Inflammatory macrophage treated with lipopolysaccharide for 1 hour (primary cell): ENCODE measurements at places on chromosomes 4 and X.

DNA sequence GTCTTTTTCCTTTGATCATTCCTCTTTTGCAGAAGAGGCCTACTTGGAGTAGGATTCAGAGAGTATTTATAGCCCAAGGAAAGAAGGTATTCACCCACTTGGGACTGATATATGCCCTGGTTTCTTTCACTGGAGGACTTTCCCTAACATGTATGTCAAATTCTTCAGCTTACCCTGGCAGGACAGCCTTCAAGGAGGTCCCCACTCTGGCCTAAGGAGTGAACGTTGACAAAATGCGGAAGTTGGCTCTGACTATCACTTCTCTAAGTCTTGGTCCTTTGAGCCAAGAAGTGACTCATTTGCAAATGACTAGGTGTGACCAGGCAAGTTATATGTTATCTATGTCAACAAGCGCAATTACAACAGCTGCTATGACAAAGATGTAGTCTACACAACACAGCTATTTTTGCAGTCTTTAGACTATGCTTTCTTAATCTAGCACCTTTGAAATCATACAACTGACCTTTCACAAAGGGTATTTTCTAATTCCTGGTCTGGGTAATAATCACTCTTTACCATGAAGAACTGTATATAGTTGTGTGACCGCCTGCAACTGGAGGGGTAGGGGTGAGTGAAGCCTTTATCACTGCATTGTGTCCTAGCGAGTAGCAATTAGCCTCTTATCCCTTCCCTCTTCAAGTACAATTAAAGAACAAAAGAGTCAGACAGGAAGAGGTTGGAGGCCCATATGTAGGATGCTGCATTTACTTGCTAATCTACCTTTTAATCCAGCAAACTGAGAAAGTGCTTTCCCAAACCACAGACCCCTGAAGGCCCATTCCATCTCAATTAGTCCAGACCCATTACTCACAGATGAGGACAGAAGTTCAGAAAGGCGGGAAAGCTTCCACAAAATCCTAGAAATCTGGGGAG is 50.1 kb downstream of the RASGEF1B start:
- peak; percentile 88 for DNase-seq

- DNase-seq: no peak
Observed at GRCh38 chr4:26793735-26794134, 66.9 kb upstream of the STIM2 start.

DNA sequence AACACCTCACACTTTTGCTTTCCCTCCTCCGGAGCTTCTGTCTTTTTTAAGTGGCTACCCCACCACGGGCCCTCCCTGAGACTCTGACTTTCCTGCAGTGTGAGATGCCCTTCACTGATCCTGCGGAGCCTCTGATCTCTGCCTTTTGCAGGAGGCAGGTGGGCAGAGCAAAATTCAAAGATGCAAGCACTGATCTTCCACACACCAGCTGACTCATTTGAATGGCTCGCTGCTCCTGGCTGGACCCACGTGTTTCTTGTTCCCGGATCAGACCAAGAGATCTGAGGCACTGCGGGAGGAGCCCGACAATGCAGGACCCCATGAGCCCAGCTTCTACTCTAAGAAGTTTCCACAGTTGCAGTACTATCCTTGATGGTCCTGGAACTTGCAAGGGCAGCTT is 1607.9 kb upstream of the TENM3 start:
- no peak for DNase-seq

DNA sequence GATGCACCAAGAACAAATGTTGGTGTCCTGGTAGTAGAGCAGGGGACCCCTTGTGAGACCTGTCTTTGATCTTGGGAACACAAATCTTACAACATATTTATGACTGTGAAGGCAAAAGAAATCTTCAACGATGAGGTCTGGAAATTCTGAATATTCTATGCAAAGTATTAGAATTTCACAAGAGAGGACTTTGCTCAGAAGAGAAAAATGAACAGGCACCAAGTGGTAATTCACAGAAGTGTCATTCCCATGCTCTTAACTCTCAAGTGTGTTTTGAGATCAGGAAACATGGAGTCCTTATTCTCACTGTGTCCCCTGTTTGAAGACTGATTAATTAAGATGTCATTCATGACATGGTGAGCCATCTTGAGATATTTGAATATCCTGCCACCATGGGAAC is 52.5 kb downstream of the COQ2 start:
- peak; percentile 73 for DNase-seq

DNA sequence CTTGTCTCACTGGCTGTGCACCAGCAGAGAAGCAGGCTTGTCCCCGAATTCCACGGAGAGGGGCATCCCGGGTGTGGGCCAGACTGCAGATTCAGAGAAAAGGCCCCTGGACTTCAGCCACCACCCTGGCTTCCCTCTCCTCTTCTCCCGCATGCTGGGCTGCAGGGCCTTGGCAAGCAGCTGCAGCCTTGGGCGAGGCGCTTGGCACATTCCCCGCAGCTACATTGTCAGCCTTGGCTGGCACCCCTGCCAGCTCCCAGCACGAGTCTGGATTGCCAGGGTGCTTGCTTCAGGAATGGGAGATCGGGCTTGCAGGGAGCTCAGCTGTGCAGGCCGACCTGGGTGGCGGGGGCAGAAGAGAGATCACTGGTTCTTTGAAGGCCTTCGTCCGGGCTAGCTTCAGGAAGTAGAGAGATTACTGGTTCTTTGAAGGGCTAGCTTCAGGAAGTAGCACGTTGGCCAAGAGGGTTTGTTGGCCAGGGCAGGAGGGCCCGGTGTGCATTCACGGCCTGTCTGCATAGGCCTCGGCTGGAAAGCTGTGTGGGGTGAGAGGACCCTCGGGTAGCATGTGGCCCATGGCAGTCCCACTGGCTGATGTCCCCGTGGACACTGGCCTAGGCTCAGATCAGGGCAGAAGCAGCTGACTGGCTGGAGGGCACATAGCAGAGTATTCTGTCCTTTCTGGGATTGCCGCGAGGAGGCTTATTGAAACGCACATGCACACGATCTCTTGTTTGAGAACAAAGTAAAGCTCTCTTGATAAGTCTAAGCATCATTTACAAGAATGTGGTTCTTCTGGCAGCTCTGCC is 2.7 kb downstream of the ABCD1 start:
- no peak for DNase-seq

DNA sequence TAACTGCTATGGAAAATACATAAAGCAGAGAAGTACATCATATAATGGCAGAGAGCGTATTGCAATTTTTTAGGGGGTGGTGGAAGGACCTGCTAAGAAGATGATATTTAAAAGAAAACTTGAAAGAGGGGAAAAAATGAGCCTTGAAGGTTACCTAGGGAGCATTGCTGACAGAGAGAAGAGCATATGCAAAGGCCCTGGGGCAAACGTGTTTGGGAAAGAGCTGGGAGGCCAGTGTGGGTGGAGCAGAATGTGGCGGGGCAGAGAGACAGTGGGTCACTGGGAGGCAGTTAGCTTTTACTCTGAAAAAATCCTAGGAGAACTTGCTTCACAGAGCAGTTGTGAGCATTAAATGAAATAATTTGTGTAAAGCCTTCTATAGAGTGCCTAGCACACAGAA is 157.0 kb downstream of the SHROOM3 start:
- DNase-seq: no peak

DNA sequence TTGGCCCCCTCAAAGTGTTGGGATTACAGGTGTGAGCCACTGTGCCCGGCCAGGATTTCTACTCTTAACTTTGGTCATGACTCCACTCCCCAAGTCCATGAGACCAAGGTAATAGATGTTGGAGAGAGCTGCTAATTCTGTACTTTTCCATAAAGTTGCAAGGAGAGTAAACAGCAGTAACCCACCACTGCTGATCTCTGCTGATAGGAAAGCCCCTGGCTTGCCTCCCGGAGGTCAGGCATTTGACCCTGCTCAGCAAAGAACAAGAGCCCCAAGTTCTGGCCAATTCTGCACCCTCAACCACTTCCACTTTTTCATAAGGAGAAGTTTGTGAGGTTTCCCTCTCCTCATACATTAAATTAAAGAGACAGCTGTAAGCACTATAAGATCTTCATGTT is 143.0 kb downstream of the RASL11B start:
- peak; percentile 18 for DNase-seq

DNA sequence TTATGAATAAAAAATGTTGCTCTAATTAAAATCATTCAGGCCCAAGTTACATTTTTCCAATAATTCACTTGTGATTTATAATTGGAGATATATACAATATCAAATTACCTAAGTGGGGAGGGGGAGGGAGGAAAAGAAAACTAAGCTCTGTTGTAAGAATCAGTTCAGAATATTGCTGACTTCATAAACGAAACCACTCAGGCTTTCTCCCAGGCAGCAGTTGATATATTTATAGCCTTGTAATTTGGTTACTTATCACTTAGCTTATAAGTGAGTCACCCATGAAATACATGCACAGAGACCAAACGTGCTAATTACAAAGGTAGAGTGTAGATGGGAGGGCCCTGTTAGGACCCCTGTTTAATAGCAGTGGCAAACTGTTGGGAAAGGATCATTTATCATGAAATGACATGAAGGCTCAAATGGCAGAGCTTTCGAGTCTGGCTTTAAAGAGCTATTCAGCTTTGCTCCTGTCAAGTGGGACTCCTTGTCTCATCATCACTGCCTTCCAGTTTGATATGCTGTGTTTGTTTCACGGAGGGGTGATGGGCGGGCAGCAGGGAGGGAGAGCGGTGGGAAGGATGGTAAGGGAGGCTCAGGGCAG is 105.6 kb upstream of the PGRMC2 start:
- no peak for DNase-seq

- DNase-seq: no peak
Observed at GRCh38 chr4:136562834-136563233, 969.5 kb downstream of the PCDH18 start.

- DNase-seq: no peak
Observed at GRCh38 chrX:17931855-17932254, 70.8 kb upstream of the RAI2 start.

DNA sequence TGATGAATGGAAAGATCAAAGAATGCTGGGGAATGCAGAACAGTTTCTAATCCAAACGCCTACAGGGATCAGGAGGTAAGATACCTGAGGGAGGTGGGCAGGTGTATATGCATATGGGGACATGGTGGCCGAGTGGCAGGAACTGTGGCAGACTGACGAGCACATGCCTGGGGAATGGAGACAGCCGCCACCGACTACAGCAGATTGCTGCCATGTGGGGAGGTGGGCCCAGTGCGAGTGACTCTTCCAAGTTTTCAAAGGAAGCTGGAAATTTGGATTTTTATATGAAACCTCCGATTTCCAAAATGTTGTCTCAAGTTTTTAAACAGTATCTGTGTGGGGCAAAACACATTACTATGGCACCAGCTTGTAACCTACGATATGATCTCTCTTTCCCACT is 9.9 kb downstream of the ZNF827 start:
- no peak for DNase-seq

DNA sequence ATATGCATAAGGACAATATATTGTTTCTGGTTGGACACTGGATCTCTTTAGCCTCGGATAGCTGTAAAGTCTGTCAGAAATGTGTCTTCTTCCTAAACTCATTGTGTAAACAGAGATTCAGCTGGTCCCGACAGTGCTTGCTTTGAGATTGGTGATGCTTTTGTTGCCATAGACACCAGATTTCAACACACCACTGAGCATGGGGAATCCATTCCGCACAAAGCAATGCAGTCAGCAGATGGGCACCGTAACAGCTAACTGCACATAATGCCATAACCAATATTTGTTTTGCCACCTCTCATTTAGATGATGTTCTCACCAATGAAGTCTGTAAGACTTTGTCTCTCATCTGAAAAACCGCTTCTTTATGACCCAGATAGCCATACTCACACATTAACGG is 33.3 kb upstream of the FAM47C start:
- DNase-seq: no peak

DNA sequence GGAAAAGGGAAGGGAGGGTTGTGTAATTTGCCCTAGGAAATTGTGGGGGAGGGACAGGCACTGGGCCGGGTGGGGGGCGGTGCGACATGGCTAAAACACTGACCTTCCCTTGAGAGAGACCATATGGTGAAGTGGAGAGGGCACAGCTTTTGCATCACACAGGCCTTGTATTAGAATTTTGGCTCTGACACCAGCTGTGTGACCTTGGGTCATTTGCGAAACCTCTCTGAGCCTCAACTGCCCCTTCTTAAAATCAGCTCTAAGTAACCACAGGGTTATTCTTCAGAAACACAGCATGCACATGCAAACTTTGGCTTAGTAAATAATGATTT is 25.8 kb downstream of the PDGFRA start:
- no peak for DNase-seq

DNA sequence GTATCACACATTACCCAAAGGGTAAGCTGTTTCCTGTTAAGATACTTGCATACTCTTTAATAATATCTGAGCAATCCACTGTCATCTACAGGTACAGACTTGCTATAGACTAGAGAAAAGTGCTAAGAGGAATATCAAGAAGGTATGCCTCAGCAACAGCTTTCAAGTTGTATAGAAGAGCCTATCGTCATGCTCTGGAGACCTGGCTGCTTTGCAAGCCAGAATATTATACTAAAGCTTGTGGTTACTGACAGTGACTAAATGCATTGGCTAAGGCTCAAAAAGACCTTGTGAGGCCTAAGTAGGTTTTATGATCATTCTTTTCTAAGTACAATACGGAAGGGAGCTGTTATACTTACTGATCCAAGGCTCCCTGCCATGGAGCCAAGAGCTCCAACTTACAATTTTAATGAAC is 11.3 kb downstream of the LAMP2 start:
- no peak for DNase-seq

GRCh38 chr4:101660607-101661006 is 129.9 kb upstream of the BANK1 start:
- no peak for DNase-seq

GRCh38 chr4:174256277-174256713 is 27.2 kb downstream of the FBXO8 start:
- peak; percentile 17 for DNase-seq

DNA sequence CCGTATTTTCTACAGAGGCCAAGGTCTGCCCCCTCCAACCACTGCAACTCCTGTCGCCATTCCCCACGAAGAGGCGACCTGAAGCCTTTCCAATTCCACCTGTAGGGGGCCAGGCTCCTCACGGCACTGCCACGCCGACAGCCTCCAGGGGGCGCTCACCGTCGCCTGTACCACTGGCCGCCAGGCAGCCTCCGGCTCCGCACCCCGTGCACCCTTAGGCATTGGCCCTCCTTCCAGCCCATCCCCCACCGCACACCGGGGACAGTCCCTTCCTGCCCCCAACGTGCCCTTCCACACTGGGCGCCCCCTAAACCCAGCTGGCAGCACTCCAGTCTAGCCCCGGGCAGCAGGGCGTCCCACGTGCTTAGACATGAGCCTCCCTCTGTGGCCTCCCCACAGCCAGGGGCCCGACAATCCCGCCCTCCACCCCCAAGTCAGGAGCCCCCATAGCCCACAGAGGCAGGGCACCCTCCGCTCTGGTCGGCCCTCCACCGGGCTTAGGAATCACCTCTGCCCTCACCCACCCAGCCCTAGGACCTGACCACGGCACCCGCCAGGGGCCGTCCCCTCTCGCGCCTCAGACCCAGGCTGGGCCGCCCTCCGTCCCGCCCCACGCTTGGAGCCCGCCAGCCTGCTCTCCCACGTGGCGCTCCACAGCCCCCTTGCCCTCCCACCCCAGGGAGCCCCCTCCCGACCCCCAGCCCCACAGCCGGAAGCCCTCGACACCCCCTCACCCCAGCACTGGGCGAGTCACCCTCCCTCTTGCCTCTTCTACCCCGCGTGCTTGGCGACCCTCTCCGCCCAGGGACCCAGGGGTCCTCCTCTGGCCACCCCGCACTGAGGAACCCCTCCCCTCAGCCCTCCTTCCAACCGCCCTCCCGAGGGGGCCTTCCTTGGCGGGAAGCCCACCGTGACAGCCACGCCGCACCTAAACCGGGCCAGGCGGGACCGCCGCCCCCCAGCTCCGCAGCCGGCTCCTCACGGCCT is 711 bp downstream of the PNMA6E start:
- peak; percentile 53 for DNase-seq
